Motor neuron (in vitro differentiated cells): ENCODE measurements at places on chromosomes 6 and 20. TPM values are rescaled to one million over a fixed set of nuclear protein-coding genes. Genes with fewer than 3 reads are reported as not detected.

DNA sequence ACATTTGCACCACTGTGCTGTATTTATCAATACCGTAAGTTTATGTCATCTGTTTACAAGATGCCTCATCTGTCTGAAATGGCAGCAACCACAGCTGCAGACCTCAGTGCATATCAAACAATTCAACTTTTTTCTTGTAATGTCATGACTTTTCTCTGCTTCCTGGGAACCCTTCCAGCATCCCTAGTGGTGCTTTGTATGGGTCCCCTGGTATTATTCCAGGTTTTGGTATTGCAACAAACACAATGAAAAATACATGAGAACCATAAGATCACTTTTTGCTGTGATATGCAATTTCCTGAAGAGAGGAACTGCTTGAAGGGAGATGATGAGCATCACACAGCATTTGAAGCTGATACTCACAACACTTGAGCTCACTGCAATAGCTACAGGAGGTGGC is 12.0 kb upstream of the TXNDC5 start:
- no peak for ATAC-seq

- ATAC-seq = no peak
Measured at GRCh38 chr6:88492824-88493223, 326.7 kb upstream of the CNR1 start.

GRCh38 chr6:211871-212497 is 80.3 kb upstream of the DUSP22 start:
- no peak for ATAC-seq

DNA sequence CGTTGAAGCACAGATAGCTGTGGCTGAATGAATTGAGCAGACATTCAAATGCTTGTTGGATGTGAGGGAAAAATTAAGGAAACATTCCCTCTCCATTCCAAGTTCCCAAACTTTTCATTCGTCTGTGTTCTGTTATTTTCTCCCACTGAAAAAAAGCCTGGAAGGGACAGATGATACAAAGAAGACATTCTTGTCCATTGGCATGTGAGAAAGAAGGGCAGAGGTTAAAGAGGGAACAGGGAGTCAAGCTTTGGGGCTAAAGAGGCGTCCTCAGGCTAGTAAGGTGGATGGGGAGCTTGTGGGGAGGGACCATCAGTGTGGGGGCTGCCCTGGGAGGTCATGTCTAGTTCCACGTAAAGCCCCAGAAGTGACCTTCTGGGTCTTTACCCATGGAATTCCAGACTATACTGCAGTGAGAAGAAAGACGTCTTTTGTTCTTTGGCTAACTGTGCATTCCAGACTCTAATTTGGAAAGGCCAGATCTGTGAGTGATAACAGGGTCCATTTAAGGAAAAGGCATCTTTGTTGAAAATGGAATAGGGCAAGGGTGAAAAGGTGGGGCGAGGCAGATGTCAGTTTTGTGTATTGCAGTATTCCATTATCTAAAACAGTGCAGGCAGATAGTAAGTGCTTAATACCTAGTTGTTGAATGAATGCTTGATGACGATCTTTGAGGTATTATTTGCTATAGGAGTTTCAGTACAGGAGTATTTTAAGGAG is 117.5 kb downstream of the SOX4 start:
- ATAC-seq = no peak

- ATAC-seq = no peak
Measured at GRCh38 chr6:110625883-110626282, 149.5 kb upstream of the SLC22A16 start.

DNA sequence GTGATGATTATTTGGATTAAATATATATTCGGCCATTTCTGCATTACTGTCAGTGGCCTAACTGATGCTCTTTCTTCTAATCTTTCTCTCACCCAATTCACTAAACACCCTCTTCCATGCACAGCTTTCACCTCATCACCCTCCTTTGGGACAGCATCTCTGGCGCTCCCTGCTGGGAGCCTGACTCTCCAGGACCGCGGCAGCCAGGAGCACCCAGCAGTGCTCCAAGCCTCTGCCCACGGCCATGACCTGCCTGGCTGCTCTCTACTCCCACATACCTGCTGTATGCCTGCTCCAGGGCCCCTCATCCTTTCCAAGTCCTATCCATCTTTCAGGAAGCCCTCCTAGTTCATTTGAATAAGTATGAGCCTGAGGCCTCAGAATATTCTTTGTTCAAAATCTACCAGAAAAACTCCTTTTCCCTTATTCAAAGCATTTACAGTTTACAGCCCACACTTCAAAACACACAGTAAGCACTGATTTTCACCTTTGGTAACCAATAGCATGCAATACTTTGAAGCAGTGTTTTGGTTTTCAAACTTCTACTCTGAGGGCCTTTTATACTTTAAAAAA is 15.2 kb downstream of the CTCFL start:
- ATAC-seq = peak; percentile 46

DNA sequence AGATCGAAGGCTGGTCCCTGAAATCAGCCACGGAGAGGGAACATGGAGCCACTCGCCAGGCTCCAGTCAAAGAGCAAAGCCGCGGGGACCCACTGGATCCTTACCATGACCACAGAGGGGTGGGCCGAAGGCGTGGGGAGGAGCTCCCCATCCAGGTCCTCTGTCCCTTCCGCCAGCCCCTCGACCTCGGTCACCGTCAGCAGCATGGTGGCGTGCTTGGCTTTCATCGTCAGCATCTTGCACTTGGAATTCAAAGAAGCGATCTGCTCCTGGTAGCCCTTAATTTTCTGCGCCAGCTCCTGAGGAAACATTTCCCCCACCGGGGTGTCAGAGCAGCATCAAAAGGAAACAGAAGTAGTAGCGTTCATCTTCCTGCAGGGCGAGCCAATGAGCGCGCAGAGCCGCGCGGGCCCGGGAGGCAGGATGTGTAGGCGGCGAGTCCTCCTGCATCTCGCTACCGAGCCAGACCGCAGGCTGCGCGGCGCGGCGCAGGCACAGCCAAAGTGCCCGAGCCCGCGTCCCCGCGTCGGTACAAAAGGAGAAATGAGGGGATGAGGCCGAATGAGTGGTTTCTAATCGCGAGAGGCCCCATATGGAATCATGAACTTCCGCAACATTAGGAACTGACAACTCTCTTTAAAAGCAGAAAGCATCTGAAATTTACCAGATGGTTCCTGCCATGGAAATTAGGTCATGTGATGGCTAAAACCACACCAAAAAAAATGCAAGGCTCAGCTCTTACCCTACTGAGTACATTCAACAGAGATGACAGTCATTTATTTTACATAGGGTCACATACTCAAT is 335.2 kb downstream of the SYNE1 start:
- peak; percentile 99 for ATAC-seq

DNA sequence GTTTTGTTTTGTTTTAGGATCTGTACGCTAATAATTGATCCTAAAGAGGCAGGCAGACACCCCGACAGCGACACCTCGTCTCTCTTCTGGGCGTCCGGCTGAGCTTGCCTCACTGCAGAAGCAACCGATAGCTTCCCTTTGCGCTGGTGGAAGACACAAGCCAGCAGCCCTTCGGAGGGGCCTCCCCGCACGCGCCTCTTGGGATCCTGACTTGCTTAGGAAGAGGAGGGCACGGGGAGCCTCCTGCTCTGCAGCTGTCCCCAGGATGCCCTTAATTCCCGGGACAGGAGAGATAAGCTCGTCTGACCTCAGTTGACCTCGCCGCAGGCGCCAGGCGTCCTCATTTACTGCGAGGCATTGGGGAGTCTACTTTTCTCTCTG is 94.0 kb downstream of the CD83 start:
- peak; percentile 11 for ATAC-seq

GRCh38 chr6:53947780-53948179 is 153.0 kb downstream of the LRRC1 start:
- ATAC-seq = no peak

DNA sequence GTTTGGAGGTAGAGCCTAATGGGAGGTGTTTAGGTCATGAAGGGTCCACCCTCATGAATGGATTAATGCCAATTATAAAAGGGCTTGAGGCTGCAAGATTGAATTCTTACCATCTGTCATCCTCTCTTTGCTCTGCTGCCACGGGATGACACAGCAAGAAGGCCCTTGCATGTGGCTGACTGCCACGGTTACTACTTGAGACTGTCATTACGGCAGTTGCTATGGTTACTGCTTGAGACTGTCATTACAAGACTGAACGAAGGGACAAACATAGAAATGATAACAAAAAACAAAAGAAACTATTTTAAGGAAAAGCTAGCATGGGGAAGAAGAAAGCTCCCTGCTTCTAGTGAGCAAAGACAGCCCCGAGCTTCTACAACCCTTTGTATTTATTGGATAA is 715.0 kb downstream of the TFAP2A start:
- peak; percentile 85 for ATAC-seq

GRCh38 chr6:91694016-91694654 is 1107.3 kb upstream of the MAP3K7 start:
- no peak for ATAC-seq

- ATAC-seq = no peak
Measured at GRCh38 chr6:18219591-18219990, 44.7 kb downstream of the DEK start.

GRCh38 chr6:165268987-165269386 is 40.4 kb downstream of the C6orf118 start:
- ATAC-seq = peak; percentile 68

GRCh38 chr6:35973670-35974222 is 50.7 kb downstream of the SLC26A8 start:
- no peak for ATAC-seq

- no peak for ATAC-seq
Measured at GRCh38 chr6:71396410-71396801, 107.8 kb downstream of the OGFRL1 start.

- no peak for ATAC-seq
Measured at GRCh38 chr6:162245830-162246420, 481.6 kb downstream of the PRKN start.

DNA sequence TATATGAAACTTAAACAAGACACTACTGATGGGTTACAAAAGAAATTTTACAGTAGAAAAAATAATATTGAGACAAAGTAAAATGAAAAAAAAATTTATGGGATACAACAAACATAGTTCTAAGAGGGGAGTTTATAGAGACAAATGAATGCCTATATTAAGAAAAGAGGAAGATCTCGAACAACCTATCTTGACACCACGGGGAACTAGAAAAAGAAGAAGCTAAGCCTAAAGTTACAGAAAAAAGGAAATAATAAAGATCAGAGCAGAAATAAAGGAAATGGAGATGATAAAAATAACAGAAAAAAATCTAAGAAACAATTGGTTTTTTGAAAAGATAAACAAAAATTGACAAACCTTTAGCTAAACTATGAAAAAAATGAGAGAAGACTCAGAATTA is 9.1 kb upstream of the ECHDC1 start:
- ATAC-seq = no peak

C20orf141 gene
- total RNA-seq = not detected in 2 replicates

NOTCH4 gene
- total RNA-seq = 6.5 and 6.7 TPM in 2 replicates

XKR7 gene
- 5.1 and 6.0 TPM in 2 replicates for total RNA-seq
